Myocyte (in vitro differentiated cells): ENCODE measurements at places on chromosomes 3 and 15. TPM values are rescaled to one million over a fixed set of nuclear protein-coding genes. Genes with fewer than 3 reads are reported as not detected.

DNA sequence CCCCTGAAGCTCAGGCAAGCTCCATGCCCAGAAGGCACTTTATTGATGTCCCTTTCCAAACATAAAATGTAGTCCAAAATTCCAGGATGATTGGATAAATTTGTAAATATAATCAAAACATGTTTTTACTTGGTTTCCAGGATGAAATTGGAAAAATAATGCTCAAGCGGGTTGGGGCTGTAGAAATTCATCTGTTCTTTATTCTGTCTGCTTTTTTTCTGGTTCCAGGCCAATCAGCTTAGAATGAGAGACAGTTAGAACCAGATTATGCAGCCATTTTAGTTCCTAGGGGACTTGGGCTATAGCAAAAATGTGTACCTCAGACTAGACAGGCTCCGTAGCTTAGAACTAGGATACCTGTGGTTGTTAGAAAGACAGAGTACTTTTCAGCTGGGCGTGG is 450.8 kb downstream of the MCTP2 start:
- DNase-seq = no peak

- DNase-seq = no peak
Measured at GRCh38 chr3:189726277-189726676, 95.1 kb downstream of the TP63 start.

DNA sequence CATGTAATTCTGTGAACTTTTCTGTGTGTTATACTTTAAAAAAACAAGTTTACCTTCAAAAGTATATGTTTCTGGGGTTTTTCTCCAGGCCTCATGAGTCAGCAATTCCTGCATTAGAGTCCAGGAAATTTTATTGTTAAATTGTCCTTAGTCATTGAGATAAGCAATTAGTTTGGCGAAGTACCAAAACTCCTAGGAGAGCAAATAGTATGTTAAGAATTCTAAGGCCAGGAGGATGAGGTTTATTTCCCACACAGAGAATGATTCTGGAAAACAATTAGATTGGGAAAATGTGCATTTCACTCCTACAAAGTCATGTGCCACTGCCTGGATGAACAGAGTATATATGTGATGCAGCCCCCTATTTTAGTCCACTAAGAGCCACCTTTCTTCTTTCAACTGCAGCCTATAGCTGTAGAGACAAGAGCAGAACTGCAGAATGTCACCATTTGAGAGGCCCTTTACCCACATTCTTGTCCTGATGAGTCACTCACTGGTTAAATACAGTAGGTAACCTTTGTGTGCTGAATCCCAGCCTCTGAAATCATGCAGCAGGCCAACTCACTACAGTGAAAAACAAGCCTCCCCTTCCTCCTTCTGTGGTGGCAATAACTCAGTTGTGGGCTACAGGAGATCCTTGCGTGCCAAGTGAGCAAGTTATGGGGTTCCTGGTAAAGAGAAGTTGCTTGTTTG is 452.8 kb upstream of the THBS1 start:
- peak; percentile 75 for DNase-seq

GRCh38 chr3:122952520-122952919 is 75.0 kb downstream of the SEMA5B start:
- no peak for DNase-seq

GRCh38 chr15:90553248-90553745 is 23.6 kb downstream of the CRTC3 start:
- peak; percentile 92 for DNase-seq

- no peak for DNase-seq
Measured at GRCh38 chr3:176587089-176587488, 610.2 kb downstream of the TBL1XR1 start.

Gene ADCY5
- total RNA-seq = 0.10 and 0.13 TPM in 2 replicates
